ENCODE measurements at places on chromosomes 11 and 22.
A peak's percentile ranks its signal among the peaks of the same experiment; 100 is the strongest.

DNA sequence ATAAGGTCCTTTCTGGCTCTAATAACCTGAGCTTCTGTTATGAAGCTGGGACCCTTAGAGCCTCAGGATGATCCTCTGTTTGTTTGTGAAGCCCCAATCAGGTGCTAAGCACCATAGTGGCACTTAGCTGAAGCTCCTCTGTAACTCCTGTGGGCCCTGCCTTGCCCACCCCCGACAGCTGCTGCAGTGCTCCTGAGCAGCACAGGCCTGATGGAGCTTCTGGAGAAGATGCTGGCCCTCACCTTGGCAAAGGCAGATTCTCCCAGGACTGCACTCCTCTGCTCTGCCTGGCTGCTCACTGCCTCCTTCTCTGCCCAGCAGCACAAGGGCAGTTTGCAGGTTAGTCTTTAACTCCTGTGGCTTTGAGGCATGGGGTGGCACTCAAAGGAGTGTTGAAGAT is 19.0 kb upstream of the CCDC134 start:
- DNase-seq, result no peak

DNA sequence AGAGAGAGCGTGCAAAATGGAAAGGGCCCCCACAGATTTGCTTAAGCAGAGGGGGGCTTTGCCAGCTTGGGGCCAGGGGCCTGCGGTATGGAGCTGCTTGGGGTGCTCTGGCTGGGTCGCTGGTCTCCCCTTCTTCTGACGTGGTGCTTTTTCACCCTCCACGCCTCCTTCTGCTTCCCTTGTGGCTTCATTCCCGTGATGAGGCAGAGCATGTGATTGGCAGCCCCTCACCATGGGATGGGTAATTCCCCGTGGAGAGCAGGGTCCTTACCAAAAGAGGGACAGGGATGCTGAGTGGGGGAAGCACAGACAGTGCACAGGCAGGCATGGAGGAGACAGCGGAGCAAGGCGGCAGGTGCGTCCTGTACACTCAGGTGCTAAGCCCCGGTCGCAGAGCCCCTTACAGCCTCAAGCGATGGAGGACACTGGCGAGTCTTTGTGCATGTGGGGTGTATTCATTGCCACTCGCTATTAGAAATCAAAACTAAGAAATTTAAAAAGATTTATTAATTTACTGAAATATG is 19.9 kb upstream of the GRAMD4 start:
- no peak for DNase-seq

DNA sequence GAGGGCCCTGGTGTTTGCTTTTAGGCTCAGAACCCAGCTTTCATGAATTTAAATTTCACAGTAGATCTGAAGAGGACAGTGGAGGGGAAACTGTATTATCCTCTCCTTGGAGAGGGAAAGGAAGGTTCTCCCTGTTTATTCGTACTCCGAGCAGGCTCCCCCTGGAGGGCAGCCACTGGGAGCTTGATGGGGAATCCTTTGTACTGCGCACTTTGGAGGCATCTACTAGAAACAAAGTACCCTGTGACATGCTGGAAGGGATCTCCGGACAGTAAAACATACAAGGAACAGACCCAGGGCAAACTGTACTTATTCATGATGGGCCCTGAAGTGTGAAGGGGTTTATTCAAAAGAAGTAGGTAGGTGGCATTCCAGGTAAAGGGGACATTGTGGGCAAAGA is 27.2 kb downstream of the NAV2 start:
- DNase-seq, result peak; percentile 84

- no peak for DNase-seq
Observed at GRCh38 chr11:1077033-1077416, 2.4 kb downstream of the MUC2 start.

GRCh38 chr11:104165014-104165413 is 1.1 kb upstream of the PDGFD start:
- no peak for DNase-seq

- no peak for DNase-seq
Observed at GRCh38 chr11:8523396-8523795, 70.6 kb downstream of the STK33 start.

GRCh38 chr22:32309585-32310251 is 47.9 kb upstream of the RFPL3 start:
- DNase-seq, result no peak

DNA sequence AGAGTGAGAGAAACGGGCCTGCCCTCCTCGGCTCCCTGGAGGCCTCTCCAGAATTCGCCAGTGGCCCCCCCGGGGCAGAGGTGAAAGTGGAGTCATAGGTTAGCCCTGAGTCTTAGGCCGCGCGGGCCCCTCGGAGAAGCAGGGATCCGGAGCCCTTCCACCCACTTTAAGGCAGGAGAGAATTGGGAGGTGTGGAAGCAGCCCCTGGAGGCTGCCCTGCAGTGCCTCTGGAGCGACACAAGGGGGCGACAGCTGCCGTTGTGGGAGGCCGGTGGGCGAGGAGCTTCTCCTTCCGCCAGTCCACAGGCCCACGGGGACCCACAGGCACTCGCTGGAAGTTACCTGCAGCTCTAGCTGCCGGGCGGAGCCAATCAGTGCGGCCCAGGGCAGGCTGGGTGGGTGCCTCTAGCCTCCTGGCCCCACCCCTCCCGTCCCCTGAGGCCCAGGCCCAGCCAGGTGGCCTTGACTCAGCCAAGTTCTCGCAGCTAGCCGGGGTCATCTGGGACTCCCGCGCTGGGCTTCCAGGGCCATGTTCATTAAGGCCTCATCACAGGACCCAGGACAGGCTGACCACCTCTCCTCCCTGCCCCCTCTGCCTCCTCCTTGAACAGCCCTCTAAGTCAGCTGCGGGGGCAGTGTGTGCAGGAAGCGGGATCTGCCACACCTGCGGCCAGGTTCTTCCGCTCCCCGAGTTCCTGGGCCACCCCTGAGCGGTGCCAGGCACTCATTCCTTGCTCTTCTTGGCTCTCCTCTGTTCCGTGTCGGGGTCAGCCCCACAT is 5.0 kb downstream of the DGKZ start:
- peak; percentile 63 for DNase-seq

DNA sequence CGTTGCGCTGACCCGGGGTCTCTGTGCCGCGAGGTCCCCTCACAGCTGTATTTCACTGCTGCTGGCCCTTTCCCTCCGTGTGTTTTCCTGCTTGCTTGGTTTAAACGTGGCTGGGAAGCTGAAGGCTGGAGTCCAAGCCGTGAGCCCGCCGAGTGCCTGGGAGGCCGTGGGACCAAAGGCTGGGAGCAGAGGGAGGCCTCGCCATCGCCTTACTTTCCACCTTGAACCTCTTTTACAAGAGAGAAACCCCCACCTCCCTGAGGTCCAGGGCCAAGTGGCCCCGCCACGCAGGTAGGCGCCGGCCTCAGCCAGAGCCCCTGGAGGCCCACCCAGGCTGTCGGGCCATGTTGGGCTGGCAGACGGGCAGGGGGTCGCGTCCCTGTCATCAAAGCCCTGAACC is 411.6 kb downstream of the TBC1D22A start:
- no peak for DNase-seq

- DNase-seq, result no peak
Observed at GRCh38 chr11:1307163-1307870, 2.1 kb downstream of the TOLLIP start.

GRCh38 chr22:19122752-19123492 is 710 bp upstream of the DGCR2 start:
- DNase-seq, result peak; percentile 59

DNA sequence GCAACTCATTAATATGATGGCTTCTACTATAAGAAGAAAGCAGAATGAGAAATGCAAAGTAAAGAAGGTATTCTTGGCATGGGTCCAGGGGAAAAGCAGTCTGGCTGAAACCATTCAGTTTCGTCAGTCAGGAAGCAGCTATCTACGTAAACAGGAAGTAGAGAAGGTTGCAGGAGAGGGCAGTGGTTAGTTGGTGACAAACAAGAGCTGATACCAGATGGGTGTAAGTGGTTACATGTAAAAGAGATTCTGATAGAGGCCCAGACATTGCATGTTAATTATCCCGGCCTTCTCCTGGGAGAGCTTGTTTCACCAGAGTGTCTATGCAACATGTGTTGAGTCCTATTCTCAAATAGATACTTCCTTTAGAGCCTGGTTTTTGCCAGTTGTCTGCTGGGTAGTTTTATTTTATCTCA is 58.4 kb upstream of the PSMA1 start:
- no peak for DNase-seq

DNA sequence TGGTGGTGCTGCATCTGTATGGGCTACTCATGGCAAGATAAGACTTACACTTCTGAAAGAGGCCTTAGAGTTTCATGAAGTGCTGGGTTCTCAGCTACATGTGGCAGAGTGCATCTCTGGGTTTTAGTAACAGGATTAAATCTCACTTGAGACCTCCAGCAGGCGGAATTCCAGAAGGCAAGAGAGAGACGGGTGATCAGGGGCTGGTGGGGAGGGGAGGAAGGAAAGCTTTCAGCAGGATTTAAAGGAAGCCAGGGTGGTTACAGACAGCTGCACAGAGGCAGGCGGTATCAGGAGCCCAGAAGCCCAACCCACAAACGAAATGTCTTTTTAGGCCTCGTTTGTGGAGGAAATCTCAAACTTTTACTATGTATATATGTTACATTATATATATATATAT is 56.2 kb upstream of the CD82 start:
- DNase-seq, result no peak

GRCh38 chr22:49353235-49353634 is 474.4 kb downstream of the BRD1 start:
- no peak for DNase-seq

DNA sequence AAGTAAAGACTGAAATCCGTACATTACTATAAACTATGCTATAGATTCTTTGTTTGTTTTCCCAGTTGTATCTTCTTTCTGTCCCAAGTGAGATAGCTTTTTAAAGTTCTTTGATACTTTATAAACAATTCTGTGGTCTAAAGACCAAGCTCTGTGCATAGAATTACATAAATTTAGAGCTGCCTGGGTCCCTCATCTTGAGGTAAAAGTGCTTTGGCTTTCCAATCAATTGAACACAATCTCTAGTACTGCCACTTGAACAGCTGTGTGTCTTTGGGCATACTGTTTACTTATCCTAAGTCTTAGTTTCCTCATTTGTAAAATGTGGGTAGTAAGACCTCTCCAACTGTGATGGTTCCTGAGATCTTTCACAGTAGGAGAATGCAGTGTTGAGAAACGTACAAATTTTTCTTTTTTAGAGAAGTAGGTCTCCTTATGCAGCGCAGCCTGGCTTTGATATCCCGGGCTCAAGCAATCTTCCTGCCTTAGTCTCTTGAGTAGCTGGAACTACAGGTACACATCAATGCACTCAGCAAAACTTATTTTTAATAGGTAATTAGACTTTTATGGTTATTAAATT is 2.5 kb upstream of the EED start:
- DNase-seq, result no peak

DNA sequence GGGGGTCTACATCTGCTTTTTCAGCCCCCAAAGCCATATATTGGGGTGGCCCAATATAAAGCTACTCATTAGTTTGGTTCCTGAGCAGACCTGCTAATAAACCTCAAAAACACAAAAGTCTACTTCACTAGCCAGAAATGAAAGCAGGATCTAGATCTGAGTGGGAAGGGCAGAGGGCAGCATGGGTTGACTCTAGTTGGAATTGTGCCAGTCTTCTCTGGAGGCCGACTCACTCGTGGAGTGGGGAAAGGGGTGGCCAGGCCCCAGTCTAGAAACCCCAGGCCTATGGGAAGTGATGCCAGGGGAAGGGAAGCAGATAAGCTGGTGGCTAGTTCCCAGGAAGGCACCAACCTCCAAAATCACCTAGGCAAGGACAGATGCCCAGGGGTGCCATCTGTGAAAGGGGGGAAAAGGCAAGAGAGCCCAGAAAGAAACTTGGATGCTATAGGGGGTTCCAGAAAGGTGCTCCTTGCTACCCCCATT is 5.3 kb downstream of the PATZ1 start:
- no peak for DNase-seq

- no peak for DNase-seq
Observed at GRCh38 chr11:68684385-68685356, at the start of gene GAL. TSS of gene GAL (plus strand) at chr11:68684544. CDS start at chr11:68684924, 380 bp downstream.

- no peak for DNase-seq
Observed at GRCh38 chr11:110526323-110526722, 96.6 kb downstream of the FDX1 start.

- no peak for DNase-seq
Observed at GRCh38 chr11:129825380-129825779, 9.7 kb downstream of the TMEM45B start.

GRCh38 chr11:124294687-124295086 is 19.1 kb downstream of the OR8D1 start:
- no peak for DNase-seq

GRCh38 chr11:120153221-120153620 is 15.3 kb upstream of the TRIM29 start:
- no peak for DNase-seq

GRCh38 chr11:110371084-110371483 is 58.7 kb upstream of the FDX1 start:
- no peak for DNase-seq

GRCh38 chr11:106021181-106021966 is 666 bp downstream of the MSANTD4 start:
- no peak for DNase-seq

- DNase-seq, result no peak
Observed at GRCh38 chr11:70381350-70381749, 17.0 kb upstream of the CTTN start.

- DNase-seq, result peak; percentile 61
Observed at GRCh38 chr11:112176077-112176476, 765 bp downstream of the BCO2 start.

All from SK-N-DZ (cell line).